Stimulated activated CD8-positive, alpha-beta memory T cell treated with anti-CD3 and anti-CD28 coated beads, Interleukin-15, amount 100 ng/mL, for 1 hour (primary cell): ENCODE measurements at places on chromosomes 3 and 15.

DNA sequence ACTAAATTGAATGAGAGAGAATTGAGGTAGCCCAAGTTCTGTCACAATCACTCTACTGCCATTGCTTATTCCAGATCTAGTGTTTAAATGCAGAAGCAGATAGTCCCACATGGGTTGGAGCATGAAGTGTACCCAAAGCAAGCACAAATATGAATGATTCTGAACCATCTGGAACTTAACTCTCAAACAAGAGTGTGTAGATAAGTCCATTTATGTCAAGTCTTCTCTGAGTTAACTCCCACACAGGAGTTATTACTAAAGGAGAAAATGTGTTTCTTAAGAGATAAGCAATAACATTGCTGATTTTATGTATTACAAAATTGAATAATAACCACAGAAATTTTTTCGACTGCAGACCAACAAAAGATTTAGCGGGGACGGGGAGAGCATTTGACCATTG is 33.6 kb downstream of the PAQR9 start:
- DNase-seq: no peak

DNA sequence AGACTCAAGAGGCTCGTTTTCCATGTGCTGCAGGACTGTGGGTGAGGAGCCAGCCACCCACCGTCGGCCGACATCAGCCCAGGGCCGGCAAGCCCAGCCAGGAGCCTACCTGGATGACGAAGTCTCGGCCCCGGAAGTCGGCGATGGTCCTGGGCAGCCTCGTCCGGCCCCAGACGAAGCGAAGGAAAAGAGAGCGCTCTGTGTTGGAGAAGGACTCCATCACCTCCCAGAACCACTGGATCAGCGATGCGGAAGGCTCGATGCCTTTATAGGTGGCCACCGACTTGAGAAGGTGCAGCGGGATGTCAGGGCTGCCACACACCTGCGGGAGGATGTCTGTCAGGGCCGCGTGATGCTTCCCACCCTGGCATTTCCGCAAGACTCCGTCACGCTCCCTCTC is 13.8 kb upstream of the OCA2 start:
- no peak for DNase-seq

GRCh38 chr3:117485841-117486240 is 776.3 kb downstream of the TUSC7 start:
- DNase-seq: no peak

DNA sequence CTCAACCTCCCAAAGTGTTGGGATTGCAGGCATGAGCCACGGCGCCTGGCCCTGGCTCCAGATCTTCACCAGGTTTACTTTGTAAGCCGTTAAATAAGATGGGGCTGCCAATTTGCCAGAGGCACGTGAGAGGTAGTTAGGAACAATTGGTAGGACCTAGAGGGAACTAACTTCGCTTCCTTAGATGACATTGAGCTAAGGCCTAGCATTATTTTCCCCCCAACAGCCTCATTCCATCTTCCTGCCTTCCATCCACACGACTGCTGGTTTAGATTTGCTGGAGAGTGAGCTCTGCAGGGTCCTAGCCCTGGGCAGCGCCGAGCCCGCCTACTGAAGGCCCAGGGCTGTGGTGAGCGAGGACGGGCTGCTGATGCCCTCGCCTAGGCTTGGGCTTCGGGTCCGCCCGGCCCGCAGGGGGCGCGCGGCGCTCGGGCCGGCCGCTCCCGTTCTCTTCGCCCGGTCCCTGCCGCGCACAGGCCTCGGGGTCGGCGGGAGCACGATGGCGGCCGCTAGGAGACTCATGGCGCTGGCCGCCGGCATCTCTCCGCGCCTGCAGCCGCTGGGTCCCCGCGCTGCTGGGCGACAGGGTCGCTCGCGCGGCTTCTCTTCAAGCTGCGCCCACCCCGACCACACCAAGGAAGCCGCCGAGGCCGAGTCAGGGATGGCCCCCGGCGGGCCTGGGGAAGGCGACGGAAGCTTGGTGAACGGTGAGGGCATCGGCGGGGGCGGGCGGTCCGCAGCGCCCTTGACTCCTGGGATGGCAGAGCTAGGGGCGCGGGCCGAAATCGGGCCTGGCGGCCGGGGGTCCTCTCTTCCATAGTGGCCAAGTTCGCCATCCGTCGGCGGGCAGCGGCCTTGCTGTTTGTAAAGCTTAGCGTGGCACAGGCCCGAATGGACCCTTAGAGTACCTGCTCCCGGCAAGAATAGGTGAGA is 21.9 kb downstream of the DHX30 start:
- DNase-seq: peak; percentile 41

GRCh38 chr3:34851137-34851536 is 788.2 kb upstream of the ARPP21 start:
- DNase-seq: no peak

- no peak for DNase-seq
These were observed 23.1 kb downstream of the ZBTB38 start for GRCh38 chr3:141391298-141391990.

GRCh38 chr3:180959691-180960090 is 29.8 kb downstream of the DNAJC19 start:
- no peak for DNase-seq

GRCh38 chr3:105842449-105842848 is 26.4 kb downstream of the CBLB start:
- no peak for DNase-seq

DNA sequence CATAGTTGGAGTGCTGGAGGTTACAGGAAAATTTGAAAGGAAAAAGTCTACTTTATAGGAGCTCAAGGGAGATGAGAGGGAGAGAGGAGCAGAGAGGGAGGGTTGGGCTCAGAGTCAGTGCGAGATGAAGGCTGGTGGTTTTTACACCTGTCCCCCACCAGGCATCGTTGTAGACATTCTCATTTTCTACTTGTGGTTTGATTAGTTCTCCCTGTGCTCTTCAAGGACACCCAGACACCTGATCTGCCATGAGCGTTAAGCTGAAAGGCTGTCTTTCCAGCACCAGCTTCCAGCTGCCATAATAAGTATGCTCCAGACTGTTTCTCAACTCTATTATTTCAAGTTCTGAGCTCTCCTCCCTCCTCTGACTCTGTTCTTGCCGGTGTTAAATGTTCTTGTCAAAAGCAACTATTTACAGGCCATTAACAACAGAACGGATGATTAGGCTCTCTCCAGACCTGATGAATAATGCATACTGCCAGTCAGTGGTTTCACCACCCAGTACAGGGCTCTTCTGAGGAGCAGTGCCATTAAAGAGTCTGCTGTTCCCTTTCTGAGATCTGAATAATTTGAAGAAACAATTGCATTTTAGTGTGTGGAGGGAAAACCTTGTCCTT is 514.6 kb upstream of the MCTP2 start:
- DNase-seq: no peak

DNA sequence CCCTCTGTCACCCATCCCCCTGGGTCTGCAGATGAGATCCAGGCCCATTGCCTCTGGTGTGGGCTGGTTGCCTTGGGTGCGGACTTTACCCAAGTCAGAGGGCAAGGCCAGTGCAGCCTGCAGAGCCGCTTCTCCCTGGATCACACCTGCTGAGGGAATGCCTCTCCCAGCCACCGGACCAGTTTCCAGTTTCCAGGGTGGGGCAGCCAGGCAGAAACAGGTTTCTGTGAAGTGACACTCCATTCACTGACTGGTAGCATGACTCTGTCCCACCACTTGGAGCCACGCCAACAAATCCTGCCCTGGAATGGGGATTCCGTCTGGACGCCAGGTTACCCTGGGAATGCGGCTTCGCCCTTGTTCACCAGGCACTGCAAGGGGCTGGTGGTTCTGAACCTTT is 30.0 kb downstream of the PAQR5 start:
- no peak for DNase-seq

DNA sequence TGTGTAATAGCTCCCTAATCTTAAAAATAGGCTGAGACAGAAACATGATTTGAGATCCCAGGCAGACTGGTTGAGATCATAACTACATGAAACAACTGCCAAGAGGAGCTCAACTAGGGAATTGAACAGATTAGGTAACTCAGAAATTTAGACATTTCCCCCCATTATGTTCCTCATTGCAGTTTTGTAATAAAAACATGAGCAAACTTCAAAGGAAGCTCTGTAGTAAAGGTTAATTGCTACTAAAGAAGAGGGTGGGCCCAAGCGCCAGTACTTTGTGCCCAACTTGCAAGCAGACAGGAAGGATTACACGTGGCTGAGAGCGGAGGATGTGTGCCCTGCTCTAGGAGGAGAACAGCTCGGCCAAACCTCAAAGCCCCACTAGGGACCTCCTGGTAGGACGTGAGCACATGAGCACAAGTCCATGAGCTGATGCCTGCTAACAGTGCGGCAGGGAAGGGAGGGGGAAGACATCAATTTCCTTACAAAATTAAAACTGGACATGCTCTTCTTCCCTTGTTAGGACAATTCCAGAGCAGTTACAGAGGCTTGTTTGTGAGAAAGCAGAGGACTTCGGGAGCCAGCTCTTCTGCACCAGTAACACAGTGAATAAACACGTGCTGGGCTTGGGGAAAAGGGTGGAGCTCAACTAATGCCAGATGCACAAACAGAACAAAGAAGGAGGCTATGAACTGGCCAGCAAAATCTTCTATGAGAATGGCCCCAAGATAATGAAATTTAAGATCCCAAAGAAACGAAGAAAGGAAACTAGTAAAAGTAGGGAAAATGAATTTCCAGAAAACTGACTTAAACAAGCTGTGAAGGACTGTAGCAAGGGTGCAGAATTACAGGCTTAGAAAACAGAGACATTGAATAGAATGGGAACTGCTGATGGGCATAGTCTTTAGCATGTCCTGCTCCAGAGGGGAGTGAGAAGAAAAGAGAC is 275.5 kb downstream of the MECOM start:
- DNase-seq: no peak

DNA sequence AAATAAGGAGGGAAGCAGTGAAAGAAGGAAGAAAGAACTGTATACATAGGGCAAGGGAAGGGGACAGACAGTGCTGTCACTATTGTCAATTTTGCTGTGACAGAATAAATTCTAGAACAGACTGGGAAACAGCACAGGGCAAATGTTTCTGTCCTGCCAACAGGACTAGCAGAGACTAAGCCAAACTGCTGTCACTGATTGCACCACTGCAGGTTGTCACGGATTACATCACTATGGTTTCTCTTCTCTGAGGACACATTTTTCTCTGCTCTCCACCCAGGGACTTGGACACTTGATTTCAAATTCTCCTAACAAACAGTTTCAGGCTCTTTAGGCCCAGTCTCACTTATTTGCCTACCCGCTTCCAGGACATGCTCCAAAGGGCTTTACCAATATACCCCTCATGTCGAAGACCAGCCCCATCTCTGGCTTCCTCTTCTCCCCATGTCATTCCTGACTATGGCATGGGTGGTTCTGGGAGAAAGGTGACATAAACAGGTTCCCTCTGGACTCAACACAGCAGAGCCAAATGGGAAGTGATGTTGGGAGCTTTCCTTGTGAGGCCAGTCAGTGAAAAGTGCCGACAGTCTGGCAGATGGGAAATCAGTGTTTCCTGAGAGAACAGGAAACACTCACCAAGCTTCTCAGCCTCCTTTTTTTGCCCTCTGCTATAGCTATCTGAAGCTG is 70.2 kb upstream of the ST3GAL6 start:
- no peak for DNase-seq

DNA sequence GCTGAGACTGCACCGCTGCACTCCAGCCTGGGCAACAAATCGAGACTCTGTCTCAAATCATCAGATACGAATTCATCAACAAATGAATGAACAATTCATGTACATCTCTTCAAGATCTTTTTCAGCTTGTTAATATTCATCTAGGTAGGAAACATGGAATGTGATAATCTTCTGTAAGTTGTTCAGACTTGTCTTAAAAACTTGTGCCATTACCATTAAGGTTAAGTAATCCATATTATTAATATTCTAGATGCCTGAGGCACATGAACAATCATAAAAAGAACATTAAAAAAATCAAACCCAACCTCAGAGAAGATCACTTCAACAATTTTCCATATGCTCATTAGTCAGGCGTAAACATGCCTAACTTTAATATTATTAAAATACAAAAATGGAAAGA is 36.2 kb downstream of the CHSY1 start:
- DNase-seq: no peak

- DNase-seq: no peak
These were observed 153.5 kb upstream of the GOLIM4 start for GRCh38 chr3:168249205-168249549.

DNA sequence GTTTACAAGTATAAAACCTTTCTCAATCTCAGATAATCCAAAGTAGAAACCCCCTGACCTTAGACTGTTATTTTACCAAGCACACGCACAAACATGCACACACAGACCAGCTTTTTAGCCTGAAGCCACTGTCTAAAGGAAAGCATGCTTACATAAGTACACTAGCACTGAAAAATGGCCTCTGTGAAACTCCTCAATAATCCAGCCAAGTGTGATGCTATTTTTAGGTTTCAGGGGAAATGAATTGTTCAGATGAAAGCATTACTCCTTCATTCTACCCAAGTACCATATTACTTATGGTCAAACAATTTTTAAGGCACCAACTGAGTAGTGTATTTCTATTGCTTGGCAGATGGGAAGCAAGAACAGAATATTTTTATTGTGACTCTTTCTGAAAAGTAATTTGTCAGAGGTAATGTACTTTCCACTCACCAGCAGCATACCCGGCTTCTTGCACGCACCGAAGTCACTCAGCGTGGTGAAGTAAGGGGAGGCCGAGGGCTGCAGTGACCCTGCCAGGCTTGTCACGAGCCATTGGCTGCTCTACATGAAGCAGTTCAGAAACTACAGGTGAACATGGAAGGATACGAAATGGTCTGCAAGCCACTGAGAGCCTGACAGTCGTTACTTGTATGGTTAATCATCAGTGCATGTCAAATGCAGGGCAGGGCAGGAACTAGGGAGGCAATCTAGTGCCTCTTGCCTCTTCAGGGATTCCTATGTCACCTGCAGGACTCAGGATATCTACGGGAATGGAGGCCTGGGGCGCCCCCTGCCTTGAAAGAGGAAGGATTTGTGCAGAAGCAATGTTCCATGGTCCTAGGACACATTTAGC is 106.7 kb downstream of the GABRB3 start:
- no peak for DNase-seq

GRCh38 chr3:9902372-9903237 is at the start of gene IL17RE:
Gene IL17RE (plus strand): TSS chr3:9902848. CDS start chr3:9902933, 85 bp downstream.
- DNase-seq: no peak

DNA sequence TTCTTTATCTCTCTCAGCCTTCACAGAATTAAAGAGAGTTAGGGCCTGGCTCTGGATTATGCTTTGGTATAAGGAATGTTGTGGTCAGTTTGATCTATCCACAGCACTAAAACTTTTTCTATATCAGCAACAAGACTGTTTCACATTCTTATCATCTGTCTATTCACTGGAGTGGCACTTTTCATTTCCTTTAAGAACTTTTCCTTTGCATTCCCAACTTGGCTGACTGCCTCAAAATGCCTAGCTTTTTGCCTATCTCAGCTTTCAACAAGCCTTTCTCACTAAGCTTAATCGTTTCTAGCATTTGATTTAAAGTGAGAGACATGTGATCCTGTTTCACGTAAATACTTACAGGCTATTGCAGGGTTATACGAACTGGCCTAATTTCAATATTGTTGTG is 471.8 kb downstream of the GBE1 start:
- DNase-seq: no peak

GRCh38 chr15:56076640-56077039 is 83.2 kb upstream of the NEDD4 start:
- no peak for DNase-seq

DNA sequence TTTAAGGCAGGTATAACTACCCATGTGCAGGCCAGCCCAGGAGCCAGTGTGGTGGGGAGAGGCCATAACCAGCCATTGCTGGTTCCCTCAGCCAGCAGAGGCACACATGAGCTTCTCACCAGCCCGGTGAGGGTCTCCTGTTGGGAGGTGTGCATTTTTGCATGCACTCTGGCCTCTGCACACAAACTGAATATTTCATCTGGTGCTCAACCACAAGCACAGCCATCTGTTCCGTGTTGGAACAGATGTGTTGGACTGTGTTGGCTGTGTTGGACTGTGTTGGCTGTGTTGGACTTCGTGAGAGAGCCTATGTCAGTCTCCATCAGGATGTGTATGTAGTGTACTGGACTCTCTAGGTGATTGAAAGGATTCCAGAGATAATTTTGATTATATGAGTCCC is 67.2 kb downstream of the RPL39L start:
- DNase-seq: no peak
